ENCODE measurements at places on chromosomes 3 and 15. TPM values are rescaled to one million over a fixed set of nuclear protein-coding genes. Genes with fewer than 3 reads are reported as not detected.
A peak's percentile ranks its signal among the peaks of the same experiment; 100 is the strongest.

The PAQR5 gene
- total RNA-seq: 20.5 TPM

DNA sequence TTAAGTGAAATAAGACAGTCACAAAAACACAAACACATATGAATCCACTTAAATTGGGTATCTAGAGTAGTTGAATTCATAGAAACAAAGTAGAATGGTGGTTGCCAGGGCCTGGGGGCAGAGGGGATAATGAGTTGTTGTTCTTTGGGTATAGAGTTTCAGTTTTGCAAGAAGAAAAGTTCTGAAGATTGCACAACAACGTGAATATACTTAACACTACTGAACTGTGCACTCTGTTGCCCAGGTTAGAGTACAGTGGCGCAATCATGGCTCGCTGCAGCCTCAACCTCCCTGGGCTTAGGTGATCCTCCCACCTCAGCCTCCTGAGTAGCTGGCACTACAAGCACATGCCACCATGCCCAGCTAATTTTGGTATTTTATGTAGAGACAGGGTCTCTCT, 14.9 kb downstream of the GRAMD2A start:
- DNase-seq: no peak

DNA sequence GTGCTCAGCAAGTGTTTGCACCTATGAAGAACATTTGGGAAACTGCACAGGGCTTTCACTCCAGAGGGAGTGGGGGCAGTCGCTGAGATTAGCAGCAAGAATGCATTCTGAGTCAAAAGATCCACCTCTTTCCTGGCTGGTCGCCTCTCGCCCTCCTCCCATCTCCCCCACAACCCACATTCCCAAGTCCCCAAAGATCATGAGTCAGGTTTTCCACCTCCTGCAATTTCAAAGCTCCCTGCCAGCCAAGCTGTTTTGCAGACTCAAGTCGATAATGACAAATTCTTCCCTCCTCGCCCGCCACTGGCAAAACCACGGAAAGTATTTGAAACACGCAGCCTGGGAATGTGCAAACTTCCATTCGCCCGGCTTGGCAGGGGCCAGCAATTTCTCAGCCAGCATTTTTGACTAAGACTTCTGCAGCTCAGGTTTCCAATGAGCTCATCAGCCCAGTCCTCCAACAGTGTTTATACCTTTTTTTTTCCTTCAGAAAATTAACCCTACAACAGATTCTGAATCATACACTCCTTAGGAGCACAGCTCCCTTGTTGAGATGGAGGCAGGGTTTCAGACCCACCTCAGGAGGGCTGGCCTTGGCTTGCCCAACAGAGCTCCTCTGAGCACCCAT, 181.4 kb downstream of the SMAD6 start:
- peak; percentile 86 for DNase-seq

- DNase-seq: no peak
Observed at GRCh38 chr3:169245631-169246030, 417.9 kb downstream of the MECOM start.

DNA sequence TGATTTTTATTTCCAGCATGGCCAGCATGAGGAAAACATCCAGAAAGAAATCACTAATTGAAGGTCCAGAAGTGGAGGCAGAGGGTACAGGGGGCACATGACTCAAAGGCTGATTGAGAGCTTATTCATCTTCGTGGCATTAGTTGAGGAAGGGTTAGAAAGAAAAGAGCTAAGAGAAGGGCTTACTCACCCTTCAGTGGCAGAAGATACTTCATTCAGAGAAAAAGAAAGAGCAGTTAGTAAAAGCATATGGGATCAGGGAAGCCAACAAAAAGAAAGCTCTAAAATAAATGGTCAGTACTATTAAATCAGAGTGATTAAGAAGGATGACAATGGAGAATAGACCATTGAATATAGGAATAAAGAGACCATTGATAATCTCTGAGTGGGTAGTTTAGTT, 25.2 kb downstream of the GAP43 start:
- DNase-seq: no peak

The FBXL22 gene
- total RNA-seq: 58.4 TPM

- DNase-seq: no peak
Observed at GRCh38 chr15:94855409-94856266, 624.3 kb downstream of the MCTP2 start.

DNA sequence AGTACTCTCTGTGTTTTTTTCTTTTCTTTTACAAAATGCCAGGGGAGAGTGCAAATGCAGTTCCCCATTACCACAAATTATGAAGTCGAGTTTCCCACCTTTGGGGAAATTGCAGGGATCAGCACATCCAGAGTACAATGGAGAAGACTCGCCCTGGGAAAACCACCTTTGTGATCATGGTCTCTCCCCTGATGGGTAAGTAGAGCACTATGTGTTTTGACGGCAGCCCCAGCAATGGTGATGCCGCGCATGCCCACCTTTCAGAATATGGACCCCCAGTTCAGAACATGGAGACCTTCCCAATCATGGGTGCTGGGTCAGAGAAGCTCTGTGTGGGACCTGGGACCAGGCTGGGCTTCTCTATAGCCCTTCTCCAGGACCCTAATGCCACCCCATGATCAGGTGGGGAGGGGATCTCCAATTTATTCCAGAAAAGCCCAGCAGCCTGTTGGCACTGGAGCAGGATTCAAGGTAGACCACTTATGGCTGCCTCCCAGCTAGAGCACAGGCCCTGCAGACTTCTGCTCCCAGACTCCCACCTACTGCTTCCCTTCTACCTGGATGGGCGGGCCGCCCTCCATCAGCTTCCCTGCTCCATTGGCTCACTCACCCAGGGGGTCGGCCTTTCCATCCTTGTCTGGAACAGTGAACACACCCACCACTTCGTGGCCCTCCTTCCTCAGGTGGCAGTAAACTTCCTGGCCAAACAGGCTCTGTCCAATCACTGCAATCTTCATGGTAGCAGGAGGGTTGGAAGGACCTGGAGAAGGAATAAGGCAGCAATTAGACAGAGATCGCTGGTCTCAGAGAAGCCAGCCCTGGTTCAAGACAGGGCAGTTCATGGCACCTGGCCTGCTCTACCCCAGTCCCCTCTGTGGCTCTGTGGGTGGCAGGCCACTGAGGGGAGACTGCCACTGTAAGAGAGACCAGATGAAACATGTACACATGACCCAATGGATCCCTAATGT, 19.9 kb downstream of the ALDH1L1 start:
- no peak for DNase-seq

- no peak for DNase-seq
Observed at GRCh38 chr3:16183601-16184270, 9.3 kb downstream of the GALNT15 start.

GRCh38 chr3:150825192-150825915, 62.4 kb upstream of the SIAH2 start:
- DNase-seq: no peak

DNA sequence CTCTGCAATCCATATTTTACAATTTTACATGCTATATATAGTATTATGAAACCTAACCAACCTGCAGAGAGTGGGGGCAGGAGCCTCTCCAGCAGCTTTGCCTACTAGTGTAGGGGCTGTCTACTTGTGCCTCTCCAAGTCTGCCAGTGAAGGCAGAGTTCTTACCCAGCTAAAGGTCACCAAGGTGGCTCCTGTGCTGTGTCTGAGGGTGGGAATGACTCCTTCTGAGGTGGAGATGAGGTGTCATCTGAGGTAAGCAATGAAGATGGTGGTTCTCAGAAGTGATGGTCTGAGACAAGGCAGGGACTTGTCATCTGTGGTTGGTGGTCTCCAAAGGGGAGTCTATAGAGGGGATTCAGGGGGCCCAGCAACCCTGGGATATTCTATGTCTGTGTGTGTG, 47.5 kb downstream of the SACM1L start:
- DNase-seq: no peak

The C3orf52 gene
- 24.3 TPM for total RNA-seq

The PLA2G4E gene
- 0.09 TPM for total RNA-seq

- no peak for DNase-seq
Observed at GRCh38 chr3:185399737-185400667, 37.1 kb downstream of the MAP3K13 start.

DNA sequence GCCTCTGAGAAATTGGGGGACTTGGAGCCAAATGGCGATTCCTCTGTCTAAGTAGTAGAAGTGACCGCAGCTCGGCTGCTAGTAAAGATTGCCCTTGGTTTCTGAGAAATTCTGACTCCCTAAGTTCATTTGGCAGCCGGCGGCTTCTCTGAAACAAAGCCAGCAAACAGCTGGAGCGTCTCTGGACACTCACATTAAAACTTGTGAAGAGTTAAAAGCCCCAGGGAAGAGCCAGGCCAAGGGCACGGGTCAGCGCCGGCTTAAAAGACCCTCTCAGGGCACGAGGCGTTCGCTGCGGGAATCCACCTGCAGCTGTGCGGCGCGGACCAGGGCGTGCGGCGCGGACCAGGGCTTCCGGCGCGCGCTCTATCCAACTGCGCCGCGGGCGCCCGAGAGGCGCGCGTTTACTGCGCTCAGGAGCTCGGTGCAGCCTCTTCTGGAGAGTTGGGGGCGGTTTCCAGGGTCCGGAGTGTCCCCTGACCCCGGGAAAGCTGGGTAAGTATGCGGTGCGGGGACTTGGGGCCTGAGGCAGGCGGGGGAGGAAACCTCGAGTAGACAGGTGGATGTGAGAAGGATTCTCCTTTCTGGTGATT, at the start of gene COL6A5:
Gene COL6A5 (plus strand): TSS at position 186 of the 593 bp plus-strand sequence. CDS start 27,967 bp downstream, outside the sequence.
- DNase-seq: no peak

The RTP4 gene
- total RNA-seq: 5.4 TPM

DNA sequence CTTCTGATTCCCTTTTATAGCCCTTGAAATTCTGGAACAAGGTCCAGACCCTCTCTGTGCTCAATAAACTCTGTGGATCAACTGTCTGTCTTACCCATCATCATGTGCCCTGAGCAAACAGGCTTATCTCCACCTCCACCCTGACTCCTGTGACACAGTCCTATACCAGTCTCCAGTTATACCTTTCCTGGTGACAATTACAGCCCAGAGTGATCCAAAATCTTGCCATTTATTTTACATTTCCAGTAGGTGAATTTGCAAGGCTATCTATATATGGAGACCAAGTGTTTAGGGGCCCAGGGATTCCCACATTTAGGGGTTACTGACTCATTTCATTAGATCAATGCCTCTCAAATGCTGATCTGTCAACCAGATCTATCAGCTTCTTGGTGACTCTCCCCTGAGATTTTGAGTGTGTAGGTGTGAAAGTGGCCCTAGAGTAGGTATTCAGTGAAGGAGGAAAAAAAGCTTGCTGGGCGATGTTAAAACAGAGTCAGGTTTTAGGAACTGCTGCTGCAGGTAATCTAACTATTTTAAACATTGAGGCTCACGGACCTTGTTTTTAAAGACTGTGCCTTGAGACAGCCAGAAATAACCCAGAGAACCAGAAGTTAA, 229.6 kb upstream of the WNT5A start:
- no peak for DNase-seq

GRCh38 chr3:177141471-177141870, 55.8 kb downstream of the TBL1XR1 start:
- DNase-seq: no peak

DNA sequence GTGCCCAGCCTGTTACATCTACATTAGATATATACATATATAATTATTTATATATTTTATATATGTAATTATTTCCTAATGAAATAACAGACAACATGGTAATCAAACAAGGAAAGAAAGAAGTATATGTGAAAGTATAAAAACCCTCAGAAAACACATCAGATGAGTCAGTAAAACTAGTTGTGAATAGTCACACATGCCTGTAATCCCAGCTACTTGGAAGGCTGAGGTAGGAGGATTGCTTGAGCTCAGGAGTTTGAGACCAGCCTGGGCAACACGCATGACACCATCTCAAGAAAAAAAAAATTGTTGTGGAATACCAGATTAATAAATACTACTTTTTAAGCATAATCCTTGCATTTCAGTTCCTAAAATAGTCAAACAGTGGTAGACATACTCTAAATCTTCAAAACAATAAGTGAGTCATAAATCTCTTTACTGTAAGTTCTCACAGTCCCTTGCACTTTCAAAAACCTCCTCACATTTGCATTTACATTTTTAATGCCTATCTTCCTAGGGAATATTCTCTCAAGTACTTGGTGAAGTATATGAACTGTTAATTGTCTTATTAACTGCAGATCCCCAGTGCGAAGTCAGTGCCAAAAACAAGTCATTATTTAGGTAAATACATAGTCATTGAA, 106.5 kb downstream of the MYO9A start:
- DNase-seq: no peak

The FBN1 gene
- total RNA-seq: 57.6 TPM

GRCh38 chr3:136909187-136909586, 47.2 kb downstream of the NCK1 start:
- DNase-seq: no peak

GRCh38 chr3:122688996-122689395, 8.4 kb downstream of the PARP14 start:
- no peak for DNase-seq

DNA sequence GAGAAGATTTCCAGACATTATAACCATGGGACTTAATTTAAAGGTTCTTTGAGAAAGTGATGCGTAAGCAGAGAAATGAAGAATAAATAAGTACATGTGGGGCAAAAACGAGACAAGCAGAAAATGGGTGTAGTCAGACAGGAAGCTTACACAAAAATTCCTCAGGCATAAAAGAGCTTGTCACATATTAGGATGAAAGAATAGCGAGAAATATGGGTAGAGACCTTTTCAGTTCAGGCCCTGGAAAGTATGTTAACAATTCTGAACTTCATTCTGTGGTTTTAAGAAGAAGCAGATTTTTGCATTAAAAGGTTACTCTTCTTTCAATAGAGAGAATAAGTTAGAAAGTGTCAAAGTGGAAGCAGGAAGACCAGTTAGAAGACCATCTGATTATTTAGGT, 352.4 kb downstream of the ROBO1 start:
- DNase-seq: no peak

DNA sequence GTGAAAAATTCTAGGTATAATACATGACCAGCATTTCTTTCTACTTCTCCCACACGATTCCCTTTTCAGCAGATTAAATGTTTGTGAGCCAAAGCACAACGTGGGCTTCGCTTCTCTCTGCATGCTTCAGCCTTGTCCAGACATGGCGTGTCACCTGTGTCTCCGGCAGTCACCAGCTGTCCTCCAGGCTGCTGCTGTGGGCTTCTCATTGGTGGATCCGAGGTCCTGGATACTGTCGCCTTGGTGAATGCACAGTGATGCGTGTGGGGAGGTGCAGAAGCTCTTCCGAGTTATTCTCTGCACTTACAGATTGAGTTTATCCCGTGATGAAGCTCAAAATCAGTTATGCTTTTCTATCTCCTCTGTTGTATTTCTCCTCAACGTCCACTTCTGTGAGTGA, 23.0 kb upstream of the GOLGA8J start:
- DNase-seq: no peak

- DNase-seq: peak; percentile 49
Observed at GRCh38 chr15:57747206-57747896, 40.8 kb downstream of the POLR2M start.

GRCh38 chr15:66309828-66310227, 16.5 kb downstream of the DIS3L start:
- no peak for DNase-seq

GRCh38 chr15:62171882-62172281, 6.8 kb upstream of the C2CD4B start:
- DNase-seq: no peak

DNA sequence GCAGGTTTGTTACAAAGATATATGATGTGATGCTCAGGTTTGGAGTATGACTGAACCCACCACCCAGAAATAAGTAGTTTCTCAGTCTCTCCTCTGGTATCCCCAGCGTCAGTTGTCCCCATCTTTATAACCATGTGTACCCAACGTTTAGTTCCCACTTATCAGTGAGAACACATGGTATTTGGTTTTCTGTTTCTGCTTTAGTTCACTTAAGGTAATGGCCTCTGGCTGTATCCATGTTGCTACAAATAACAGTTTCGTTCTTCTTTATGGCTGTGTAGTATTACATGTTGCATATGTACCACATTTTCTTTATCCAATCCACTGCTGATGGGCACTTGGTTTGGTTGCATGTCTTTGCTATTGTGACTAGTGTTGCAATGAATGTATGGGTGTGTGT, 132.3 kb downstream of the LMLN start:
- DNase-seq: no peak

The GATA2 gene
- total RNA-seq: 22.8 TPM
